Upper lobe of right lung (tissue), 1 donor: ENCODE measurements at places on chromosomes 1 and 21. TPM values are rescaled to one million over a fixed set of nuclear protein-coding genes. Genes with fewer than 3 reads are reported as not detected.

Gene SIPA1L2
- total RNA-seq, result 38.3 TPM

Gene CNKSR1
- 21.6 TPM for total RNA-seq

Gene FAM151A
- total RNA-seq, result not detected

Gene LAMC1
- 120 TPM for total RNA-seq

Gene PTPRU
- total RNA-seq, result 45.5 TPM

Gene C1orf53
- 4.0 TPM for total RNA-seq

Gene KLF17
- total RNA-seq, result 0.52 TPM

Gene ASTN1
- 0.20 TPM for total RNA-seq

DNA sequence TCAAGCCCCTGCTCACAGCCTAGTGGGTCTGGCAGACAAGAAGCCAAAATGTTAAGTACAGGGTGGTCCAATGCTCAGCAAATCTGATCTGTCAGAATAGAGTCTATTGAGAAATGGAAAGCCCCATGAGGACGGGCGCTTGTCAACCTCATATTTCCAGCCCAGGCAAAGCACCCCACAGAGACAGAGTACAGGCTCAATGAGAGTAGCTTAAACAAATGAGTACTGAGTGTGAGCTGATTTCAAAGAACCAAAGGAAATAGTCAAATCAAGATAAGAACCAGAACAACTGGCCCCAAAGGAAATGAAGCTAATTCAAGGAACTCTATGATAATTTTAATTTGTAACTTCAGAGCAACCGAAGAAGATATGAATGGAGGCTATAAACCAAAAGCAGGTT, 44.6 kb upstream of the SLC30A1 start:
- no peak overlapping the region for H3K27ac ChIP-seq
- H3K4me1 ChIP-seq, result no peaks in the 10 kb centered on the region
- H3K4me3 ChIP-seq, result no peak overlapping the region
- no peaks in the 10 kb centered on the region for H3K27me3 ChIP-seq
- H3K36me3 ChIP-seq, result no peaks in the 10 kb centered on the region
- peak; percentile 0 for DNase-seq

DNA sequence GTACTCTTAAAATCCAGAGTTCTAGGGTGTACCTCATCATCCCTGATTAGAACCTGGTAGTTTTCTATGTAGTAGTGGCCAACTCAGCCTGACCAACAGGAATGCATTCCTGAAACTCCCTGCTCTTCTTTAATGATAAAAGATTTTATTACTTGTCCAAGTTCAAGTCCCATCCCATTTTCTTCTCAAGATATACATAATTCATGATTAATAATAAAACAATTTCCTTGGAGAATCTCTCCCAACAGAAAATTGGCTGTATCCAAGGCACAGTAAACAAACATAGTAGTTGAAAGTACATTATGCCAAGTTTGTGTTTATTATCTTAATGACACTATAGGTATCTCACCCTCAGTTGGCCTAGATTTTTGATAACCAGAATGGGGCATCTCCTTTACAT, 714.1 kb upstream of the ADAMTS5 start:
- no peak overlapping the region for H3K27ac ChIP-seq
- H3K36me3 ChIP-seq, result no peaks in the 10 kb centered on the region
- H3K4me3 ChIP-seq, result no peak overlapping the region
- H3K4me1 ChIP-seq, result no peaks in the 10 kb centered on the region

DNA sequence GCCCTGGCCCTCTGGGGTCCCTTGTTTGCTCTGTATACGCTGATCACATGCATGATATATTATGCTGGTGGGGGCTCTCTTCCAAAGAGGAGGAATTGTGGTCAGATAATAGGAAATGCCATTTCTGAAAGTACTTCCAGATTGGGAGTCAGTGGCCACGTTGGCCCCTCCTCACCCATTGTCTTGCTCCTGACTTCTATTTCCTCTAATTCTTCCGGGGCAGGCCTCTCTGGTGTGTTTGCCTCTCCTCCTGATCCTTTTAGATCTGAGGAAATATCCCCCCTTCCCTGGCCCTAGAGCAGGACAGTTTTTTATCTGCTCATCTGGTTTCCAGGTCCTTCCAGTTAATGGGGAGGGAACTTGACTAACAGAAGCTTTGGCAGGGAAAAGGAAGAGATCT, 2.9 kb downstream of the VANGL2 start:
- H3K4me3 ChIP-seq, result no peak overlapping the region
- peaks cover 15% of the 10 kb centered on the region for H3K27me3 ChIP-seq
- no peaks in the 10 kb centered on the region for H3K4me1 ChIP-seq

DNA sequence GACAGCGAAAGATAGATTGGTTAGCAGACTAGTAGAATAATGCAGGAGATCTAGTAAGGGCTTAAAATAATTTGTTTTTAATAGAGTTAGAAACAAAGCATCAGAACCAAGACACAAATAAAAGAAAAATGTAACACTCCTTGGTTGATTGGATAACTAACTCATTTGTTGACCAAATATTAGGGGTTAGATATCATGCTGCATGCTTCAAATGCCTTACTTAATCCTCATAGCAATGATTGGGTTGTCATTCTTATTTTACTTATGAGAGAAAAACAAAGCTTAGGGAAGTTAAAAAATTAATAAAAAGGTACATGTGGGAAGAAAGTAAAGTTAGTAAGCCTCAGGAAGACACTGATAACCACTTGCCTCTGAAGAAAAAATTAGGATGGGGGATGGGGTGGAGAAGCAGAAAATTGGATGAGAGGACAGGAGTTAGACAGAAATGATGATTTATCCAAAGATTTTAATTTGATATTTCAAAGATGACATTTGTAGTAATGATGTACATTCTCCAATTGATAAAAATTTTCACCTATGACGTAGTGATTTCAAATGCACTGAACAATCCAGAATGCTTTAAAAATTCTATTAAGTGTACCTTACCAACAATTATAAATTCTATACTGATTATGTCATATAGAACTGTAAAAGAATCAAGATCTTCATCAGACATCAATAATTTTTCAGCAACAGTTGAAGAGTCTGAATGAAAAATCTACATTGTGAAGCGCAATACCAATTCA, 374.7 kb downstream of the COL11A1 start:
- no peaks in the 10 kb centered on the region for H3K4me1 ChIP-seq
- H3K36me3 ChIP-seq, result no peaks in the 10 kb centered on the region
- no peak overlapping the region for H3K27ac ChIP-seq
- no peak for DNase-seq

- no peaks in the 10 kb centered on the region for H3K27me3 ChIP-seq
- H3K27ac ChIP-seq, result no peak overlapping the region
- H3K4me3 ChIP-seq, result no peak overlapping the region
- H3K4me1 ChIP-seq, result no peaks in the 10 kb centered on the region
- H3K36me3 ChIP-seq, result no peaks in the 10 kb centered on the region
These were observed 31.8 kb upstream of the ZNF644 start for GRCh38 chr1:91053630-91054029.

DNA sequence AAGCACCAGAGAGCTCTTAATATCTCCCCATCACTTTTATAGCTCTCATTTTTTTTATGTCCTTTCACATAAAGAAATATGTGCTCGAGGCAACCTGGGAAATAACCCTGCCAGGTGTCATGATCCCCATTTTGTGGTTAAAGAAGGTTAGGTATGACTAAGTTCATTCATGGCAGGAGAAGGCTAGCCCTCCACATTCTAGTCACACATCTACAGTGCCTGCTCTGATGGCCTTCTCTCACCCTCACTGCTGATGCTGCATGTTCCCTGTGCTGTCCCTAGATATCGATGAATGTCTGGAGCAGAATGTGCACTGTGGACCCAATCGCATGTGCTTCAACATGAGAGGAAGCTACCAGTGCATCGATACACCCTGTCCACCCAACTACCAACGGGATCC, 187.5 kb downstream of the TPR start:
- peaks cover 4% of the 10 kb centered on the region for H3K4me1 ChIP-seq
- no peaks in the 10 kb centered on the region for H3K27me3 ChIP-seq
- H3K36me3 ChIP-seq, result no peaks in the 10 kb centered on the region
- DNase-seq, result no peak
- no peak overlapping the region for H3K4me3 ChIP-seq
- no peak overlapping the region for H3K27ac ChIP-seq

DNA sequence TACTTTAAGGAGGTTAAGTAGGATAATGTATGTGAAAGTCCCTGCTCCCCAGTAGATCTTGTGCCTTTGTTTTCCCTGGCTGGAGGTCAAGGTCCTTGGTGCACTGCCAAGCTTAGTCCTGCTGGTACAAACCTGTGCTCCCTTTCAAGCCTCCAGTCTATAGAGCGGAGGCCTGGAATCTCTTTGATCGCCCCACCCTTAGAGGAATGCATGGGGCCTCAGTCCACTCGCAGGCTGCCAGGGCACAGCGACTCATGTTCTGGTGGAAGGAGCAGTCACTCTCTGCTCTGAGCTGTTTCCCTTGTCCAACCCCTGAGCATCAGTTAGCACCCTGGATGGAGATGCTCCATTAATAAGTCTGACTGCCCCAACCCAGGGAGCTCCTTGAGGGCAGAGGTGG, 121.8 kb downstream of the HMGB4 start:
- peaks cover 2% of the 10 kb centered on the region for H3K4me1 ChIP-seq
- H3K27ac ChIP-seq, result no peak overlapping the region
- H3K4me3 ChIP-seq, result no peak overlapping the region
- no peak for DNase-seq

DNA sequence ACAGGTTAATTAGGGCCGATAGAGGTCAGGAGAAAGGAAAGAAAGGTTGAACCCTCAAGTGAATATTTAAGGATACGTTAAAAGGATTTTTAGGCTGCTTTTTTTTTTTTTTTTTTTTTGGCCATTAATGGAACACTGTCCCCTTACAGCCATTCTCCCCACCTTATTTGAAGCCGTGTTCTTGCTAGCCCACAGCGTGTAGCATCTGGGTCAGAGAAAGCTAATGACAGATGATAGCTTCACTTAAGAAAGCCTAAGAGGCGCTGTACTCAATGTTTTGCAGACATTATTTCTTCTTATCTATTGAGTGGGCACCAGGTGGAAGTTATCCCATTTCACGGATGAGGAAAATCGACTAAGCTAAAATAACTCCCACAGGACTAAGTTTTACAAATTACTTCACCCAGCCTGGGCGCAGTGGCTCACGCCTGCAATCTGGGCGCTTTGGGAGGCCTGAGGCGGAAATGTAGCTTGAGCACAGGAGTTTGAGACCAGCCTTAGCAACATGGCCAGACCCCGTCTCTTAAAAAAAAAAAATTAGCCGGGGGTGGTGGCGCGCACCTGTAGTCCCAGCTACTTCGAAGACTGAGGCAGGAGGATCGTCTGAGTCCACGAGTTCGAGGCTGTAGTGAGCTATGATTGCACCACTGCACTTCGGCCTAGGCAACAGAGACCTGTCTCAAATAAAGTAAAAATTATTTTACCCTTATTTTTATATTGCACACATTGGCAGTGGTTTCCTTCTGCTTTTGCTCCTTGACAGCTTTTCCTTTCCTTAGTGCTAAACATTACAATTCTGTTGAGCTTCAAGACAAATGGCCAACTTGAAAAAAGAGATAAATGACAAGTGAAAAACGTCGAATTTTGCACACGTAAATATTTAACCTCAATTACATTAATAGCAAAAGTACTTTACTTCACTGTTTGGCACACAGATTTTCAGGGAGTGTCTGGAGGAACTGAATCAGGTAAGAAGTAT, 1.1 kb upstream of the PHTF1 start:
- peak overlapping the region; percentile 84 for H3K4me3 ChIP-seq
- H3K27ac ChIP-seq, result peak overlapping the region; percentile 95
- peaks cover 6% of the 10 kb centered on the region for H3K36me3 ChIP-seq
- H3K4me1 ChIP-seq, result no peaks in the 10 kb centered on the region

GRCh38 chr1:21320410-21321108, 30.3 kb upstream of the ECE1 start:
- no peaks in the 10 kb centered on the region for H3K27me3 ChIP-seq
- DNase-seq, result no peak
- H3K36me3 ChIP-seq, result no peaks in the 10 kb centered on the region
- peak overlapping the region; percentile 85 for H3K27ac ChIP-seq
- peaks cover 75% of the 10 kb centered on the region for H3K4me1 ChIP-seq

DNA sequence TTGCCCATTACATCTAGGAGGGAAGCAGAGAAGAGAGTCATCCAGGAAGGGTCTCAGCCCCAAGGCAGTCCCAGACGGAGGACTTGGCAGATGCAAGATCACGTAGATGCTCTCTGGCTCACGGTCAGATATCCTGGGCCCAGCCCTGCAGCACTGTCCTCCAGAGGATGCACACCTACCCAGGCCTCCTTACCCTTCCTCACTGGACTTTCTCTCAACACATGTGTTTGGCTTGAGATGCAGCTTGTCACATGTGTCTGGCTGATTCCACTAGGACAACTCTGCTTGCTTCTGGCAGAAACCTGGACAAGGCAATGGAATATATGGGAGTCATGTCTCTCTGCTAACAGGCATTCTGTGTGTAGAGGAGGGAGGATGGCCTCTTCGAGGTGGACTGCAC, 32.4 kb upstream of the POU3F1 start:
- H3K4me3 ChIP-seq, result no peak overlapping the region
- H3K27ac ChIP-seq, result no peak overlapping the region
- H3K27me3 ChIP-seq, result no peaks in the 10 kb centered on the region
- no peak for DNase-seq
- no peaks in the 10 kb centered on the region for H3K36me3 ChIP-seq

GRCh38 chr1:165047994-165048393, 308.5 kb downstream of the LMX1A start:
- no peaks in the 10 kb centered on the region for H3K36me3 ChIP-seq
- no peak overlapping the region for H3K4me3 ChIP-seq
- DNase-seq, result no peak
- no peaks in the 10 kb centered on the region for H3K27me3 ChIP-seq
- no peaks in the 10 kb centered on the region for H3K4me1 ChIP-seq

GRCh38 chr1:35350872-35351271, 82.4 kb downstream of the ZMYM4 start:
- H3K27ac ChIP-seq, result no peak overlapping the region
- H3K36me3 ChIP-seq, result no peaks in the 10 kb centered on the region
- H3K27me3 ChIP-seq, result no peaks in the 10 kb centered on the region
- no peak overlapping the region for H3K4me3 ChIP-seq

DNA sequence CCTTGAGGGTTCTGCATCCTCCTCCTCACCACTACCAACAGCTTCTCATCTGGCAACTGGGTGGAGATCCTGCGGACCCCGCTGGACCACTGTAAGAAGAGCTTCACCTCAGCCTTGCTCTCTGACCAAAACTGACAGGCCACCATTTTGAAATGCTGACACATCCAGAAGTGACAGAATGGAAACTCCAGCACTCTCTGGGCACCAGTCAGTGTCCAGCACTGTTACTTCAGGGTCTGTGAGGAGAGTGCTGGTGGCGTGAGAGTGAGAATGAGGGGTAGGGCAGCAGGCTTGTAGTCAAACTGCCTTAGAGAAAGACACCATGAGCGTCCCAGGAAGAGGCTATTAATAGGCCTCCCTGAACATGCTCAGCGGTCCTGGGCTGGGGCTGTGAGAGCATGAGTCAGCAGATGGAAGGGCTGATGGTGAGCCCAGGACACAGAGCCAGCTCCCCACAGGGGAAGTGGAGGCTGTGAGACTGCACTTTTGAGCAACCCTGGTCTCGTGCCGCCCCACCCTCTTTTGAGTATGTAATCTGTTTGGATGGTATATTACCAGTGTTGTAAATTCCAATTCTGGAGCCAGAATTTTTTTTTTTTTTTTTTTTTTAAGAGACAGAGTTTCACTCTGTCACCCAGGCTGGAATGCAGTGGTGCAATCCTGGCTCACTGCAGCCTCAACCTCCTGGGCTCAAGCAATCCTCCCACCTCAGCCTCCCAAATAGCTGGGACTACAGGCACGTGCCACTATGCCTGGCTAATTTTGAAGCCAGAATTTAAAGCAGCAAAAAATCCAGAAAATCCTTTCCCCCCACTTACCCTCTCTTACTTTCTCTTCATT, 34.4 kb upstream of the SLC30A1 start:
- peak; percentile 79 for DNase-seq
- H3K36me3 ChIP-seq, result no peaks in the 10 kb centered on the region
- peaks cover 15% of the 10 kb centered on the region for H3K4me1 ChIP-seq
- H3K27me3 ChIP-seq, result no peaks in the 10 kb centered on the region

GRCh38 chr1:54804471-54805132, 3.5 kb upstream of the TTC22 start:
- peaks cover 7% of the 10 kb centered on the region for H3K4me1 ChIP-seq
- H3K36me3 ChIP-seq, result no peaks in the 10 kb centered on the region
